ENCODE measurements at places on chromosomes 16 and 17. TPM values are rescaled to one million over a fixed set of nuclear protein-coding genes. Genes with fewer than 3 reads are reported as not detected.
A peak's percentile ranks its signal among the peaks of the same experiment; 100 is the strongest.

FBF1 gene
- total RNA-seq = 22.5 TPM

C1QTNF1 gene
- total RNA-seq = 3.4 TPM

DNA sequence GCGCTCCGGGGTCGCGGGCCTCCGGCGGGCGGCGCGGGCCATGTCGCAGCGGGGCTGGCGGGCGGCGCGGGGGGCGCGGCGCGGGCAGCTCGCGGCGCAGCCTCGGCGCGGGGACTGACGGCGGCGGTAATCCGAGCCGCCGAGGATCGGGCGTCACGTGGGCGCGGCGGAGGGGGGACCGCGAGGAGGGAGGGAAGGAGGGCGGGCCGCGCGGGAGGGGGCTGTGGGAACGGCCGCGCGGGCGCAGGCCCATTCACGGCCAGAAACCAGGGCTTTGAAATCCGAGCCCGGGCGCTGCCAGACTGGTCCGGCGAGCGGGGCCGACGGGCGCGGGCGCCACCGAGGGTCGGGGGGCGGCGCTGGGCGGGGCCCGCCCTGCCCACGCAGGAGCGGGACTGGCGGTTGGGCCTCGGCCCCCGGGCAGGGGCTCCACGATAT is at the start of gene MTSS2:
TSS of gene MTSS2 (minus strand) at position 116 of the 438 bp plus-strand sequence. CDS start 262 bp downstream, outside the sequence.
- peak; percentile 82 for DNase-seq

GRCh38 chr16:68644715-68645493 is at the start of gene CDH3:
Gene CDH3 (plus strand): TSS chr16:68645310. CDS start chr16:68645380, 70 bp downstream.
- peak; percentile 88 for DNase-seq

UMOD gene
- total RNA-seq = not detected

DNA sequence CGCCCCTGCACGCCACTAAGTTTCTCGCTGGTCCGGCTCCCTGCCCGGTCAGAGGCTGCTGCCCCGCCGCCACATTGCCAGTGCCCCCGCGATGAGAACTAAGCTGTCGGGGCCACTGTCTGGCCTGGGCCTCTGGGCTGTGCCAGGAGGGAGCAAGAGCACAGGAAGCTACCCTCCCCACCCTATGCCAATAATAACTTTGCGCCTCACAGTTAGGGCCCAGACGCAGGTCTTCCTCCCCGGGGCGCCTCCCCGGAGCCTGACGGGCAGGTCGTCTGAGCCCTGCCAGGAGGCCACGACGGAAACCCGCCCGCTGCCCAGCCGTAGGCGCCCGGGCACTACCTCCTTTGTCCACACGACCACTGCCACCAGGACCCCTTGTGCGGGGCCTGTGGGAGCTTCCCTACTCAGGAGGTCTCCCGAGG is 1.5 kb downstream of the ZFPM1 start:
- peak; percentile 54 for DNase-seq

AMFR gene
- total RNA-seq = 132 TPM

GEMIN4 gene
- 47.4 TPM for total RNA-seq

AIPL1 gene
- total RNA-seq = not detected

DNA sequence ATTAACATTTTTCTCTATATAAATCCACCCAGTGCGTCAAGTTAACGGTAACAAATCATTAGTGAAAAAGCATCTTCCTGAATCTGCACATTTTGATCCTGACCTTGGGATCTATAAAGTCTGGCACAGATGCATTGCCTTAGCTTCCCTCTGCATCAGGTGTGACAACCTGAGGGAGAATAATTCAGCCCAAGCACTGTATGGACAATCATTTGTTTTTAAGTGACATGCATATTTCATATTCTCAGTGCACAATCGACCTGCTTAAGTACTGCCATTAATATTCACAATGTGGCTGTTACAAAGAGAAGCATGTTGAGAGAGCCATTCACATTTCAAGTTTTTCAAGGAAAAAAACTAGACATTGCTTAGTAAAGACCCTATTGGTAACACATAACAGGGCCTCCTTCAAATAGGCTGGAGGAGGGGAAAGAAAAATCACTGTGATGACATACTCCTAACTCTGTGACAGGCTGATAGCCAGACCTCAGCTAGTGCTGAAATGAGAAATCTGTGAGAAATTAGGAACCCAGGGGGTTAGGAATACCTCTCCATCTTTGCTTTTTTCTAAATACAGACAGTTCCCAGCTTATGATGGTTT is 505.3 kb upstream of the CDH5 start:
- no peak for DNase-seq

DNA sequence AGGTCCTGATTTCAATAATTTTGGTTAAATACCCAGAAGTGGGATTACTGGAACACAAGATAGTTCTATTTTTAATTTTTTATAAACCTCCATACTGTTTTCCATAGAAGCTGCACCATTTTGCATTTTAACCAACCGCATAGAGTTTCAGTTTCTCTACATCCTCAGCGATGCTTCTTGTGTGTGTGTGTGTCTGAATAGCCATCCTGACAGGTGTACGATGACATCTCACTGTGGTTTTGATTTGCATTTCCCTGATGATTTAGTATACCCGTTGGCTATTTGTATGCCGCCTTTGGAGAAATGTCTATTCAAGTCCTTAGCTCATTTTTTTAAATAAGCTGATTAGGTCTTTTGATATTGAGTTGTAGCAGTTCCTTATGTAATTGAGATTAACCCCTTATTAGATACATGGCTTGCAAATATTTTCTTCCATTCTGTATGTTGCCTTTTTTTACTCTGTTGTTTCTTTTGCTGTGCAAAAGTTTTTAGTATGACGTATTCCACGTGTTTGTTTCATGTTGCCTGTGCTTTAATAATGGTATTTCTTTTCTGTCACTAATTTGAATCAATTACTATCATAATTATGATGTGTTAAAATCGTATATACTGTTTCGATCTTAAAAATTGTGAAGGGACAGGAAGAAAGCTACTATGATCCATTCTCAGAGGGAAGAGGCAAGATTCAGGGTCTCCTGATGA is 227.2 kb upstream of the MON1B start:
- DNase-seq = no peak

DNA sequence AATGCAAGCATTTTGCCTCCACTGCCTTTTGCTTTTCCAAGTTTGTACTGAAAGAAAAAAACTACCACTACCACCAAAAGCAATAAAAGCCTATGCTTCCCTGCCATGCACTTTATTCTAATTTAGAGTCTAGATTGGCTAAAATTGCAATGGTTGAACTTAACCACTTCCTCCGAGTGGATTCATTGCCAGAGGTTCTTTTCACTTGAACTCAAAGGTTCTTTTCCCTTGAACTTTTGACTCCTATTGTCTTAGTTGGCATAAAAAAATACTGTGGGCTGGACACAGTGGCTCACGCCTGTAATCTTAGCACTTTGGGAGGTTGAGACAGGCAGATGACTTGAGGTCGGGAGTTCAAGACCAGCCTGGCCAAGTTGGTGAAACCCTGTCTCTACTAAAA is 319.8 kb upstream of the GOT2 start:
- DNase-seq = no peak

DNA sequence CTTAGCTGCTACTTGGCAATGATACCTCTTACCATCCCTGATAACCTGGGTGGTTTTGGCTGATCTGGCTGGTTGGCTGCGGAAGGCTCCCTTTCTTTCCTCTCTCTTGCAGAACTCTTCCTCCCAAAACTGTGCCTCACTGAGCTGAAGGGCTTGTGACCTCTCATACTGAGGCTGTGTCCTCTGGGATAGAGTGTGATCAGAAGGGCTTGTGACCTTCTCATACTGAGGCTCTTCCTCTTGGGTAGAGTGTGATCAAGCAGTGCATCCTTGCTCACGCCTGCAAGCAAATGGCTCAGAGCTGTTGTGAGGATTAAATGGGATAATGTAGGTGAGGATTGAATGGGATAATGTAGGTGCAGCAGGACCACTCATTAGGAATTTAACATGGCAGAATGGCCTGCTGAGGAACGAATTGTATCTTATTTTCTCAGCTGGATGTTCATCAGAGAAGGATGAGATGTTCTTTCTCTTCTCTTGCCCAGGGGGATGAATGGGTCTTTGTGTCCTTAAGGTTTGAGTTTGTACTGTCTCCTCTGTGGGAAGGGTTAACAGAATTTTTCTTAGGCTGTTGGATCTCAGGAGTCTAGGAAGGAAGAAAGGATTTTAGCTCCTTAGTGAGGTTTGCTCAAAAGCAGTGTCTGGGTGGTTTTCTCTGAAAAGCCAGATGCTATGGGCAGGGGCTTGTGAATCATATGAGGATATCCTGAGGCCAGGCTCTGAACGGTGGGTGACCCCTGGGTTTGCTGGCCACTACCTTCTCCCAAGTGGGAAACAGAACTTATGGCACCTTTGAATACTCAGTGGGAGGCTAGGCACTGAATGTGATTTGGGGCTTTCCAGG is 130.0 kb upstream of the HS3ST2 start:
- no peak for DNase-seq

CTF1 gene
- total RNA-seq = 11.6 TPM

TBCD gene
- total RNA-seq = 115 TPM

DNA sequence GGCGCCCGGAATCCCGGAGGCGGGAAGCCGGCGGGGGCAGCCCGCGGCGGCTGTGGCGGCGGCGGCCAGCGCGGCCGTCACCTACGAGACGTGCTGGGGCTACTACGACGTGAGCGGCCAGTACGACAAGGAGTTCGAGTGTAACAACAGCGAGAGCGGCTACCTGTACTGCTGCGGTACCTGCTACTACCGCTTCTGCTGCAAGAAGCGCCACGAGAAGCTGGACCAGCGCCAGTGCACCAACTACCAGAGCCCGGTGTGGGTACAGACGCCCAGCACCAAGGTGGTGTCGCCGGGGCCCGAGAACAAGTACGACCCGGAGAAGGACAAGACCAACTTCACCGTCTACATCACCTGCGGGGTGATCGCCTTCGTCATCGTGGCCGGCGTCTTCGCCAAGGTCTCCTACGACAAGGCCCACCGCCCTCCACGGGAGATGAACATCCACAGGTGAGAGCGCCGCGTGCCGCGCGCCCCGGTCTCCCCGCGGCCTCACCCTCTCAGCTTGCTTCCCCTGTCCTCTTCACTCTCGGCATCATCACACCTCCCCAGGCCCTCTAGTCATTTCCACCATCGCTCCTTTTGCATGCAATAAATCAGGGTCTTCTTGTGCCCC is 706 bp downstream of the SHISA6 start:
- DNase-seq = no peak

GRCh38 chr16:66043326-66043725 is 323.2 kb upstream of the CDH5 start:
- DNase-seq = no peak

SYCE1L gene
- total RNA-seq = 6.2 TPM

DNA sequence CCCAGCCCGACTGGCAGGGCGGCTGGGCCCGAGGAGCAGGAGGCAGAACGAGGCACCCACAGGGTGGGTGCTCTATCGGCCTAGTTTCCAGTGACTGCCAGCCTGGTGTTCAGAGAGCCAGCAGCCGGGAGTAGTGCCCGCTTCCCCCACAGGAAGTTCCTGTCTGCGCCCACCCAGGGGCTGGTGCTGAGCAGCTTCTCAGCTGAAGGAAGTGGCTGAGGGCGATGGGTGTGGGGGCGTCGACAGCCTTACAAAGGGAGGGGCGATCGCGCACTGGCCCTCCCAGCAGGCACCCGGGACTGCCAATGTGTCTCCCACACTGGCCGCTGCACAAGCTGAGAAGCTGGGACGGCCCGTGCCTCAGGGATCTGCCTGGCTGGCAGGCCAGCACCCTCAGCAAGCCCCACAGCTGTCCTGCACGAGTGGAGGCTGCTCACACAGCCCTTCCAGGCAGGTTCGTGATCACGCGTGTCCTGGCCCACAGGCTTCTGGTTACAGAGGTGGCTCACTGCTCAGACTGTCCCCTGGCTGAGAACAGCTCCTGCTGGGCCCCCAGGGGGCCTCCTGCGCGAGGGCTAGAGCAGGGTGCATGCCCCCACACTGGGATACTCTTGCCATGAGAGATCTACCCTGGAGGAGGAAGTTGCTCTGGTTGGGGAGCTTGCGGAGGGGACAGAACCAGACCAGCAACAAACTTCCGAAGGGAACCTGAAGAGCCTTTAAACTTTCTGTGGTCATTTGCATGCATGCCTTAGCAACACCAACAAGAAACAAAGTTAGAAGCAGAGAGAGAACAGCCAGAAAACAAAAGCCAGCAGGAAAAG is 2.5 kb downstream of the RNF166 start:
- no peak for DNase-seq

DNA sequence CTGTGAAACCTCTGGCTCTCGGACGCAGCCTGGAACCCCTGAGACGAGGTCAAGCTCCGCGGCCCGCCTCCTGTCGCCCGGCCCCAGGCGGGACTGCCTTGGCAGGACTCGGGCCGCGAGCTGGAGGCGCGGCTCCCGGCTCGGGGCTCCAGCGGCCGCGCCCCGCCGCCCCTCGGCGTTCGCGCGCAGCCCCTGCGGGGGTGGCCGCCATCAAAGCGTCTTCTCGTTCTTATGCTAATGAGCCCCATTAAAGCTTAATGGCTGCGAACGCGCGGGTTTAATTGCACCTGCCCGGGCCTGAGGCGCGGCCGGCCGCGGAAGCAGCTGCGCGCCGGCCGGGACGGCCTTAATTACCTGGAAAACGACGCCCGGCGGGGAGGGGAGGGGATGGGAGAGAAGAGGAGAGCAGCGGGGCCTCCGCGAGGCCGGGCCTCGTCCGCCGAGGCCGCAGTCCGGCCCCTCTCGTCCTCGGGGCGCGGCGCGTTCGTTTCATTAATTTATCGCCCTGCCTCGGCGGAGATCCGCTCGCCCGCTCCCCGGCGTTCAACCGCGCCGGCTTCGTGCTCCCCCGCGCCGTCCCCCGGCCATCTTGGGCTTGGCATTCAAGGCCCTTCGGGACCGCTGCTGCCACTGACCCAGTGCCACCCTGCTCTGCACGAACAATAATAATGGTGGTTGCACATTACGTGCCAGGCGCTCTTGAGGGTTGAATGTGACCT is 19.2 kb downstream of the RAI1 start:
- DNase-seq = no peak

CCDC144A gene
- 5.5 TPM for total RNA-seq

DNA sequence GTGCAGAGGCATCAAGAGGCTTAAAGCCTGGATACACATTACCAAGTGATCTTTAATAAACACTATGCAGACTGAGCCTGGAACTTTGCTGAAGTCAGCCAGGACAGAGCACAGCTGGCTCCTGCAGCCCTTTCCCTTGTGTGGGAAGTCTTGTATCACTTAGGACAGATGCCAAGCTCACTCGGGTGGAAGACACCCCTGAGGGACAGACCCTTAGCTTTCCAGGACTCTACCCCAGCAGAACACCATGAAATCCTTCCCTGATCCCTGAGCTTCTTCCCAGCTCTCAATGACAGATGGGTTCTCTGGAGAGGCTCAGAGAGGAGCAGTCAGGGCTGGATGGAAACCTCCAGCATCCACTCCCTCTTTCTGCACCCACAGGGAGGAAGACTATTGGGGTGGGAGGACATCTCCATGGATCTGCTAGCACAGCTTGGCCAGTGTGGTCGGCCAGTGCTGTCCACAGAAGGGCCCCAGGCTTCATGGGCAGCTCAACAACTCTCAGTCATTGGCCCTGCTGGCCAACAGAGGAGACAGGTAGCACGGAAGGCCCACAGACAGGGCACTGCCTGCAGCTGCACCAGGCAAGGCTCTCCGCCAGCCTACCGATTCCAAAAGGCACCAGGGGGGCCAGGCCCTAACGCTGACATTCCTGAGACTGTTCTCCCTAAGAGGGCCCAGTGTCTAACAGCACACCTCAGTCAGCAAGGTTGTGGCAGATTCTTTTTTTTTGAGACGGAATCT is 15.9 kb downstream of the RAB5C start:
- DNase-seq = no peak

- DNase-seq = no peak
These were observed 193.2 kb upstream of the MYOCD start for GRCh38 chr17:12472252-12473173.
